ENCODE measurements at places on chromosomes 2 and 18. TPM values are rescaled to one million over a fixed set of nuclear protein-coding genes. Genes with fewer than 3 reads are reported as not detected.

GRCh38 chr2:239677453-239678185 lies 276.8 kb upstream of the HDAC4 start:
- DNase-seq, result no peak

DNA sequence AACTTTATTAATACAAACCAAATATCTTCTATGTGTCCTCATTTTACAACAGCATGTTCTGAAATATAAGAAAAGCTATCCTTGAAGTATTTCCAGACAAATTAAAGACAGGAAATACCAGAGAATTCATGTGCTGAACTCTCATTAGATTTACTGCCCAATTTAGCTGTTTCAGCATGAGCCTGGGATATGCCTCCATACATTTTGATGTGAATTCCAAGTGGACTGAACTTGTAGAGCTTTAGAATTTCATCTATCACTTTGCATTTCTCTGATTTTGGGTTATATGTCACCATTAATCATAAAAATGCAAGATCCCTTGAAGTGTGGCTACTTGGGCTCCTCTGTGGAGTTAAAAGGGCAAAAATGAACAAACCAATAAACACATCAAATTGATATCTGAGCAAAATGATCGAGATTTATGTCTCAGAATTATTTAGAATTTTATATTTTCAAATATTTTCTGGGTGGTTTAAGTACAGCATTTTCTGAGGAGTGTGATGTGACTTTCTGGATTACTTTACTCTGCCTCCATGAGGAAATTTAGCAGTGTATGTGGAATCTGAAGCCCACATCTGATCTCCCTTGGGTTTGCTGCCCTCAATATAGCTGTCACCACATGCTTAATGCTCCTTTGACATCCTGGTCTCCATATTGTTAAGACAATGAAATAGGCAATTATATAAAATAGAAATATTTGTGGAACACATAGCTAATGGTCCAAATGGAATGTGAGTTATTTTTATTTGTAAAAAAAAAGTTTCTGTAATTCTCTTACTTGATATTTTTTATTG lies 206.6 kb upstream of the RBMS1 start:
- DNase-seq, result no peak

- no peak for DNase-seq
These were observed 153.6 kb downstream of the FAM210A start for GRCh38 chr18:13572721-13573120.

DNA sequence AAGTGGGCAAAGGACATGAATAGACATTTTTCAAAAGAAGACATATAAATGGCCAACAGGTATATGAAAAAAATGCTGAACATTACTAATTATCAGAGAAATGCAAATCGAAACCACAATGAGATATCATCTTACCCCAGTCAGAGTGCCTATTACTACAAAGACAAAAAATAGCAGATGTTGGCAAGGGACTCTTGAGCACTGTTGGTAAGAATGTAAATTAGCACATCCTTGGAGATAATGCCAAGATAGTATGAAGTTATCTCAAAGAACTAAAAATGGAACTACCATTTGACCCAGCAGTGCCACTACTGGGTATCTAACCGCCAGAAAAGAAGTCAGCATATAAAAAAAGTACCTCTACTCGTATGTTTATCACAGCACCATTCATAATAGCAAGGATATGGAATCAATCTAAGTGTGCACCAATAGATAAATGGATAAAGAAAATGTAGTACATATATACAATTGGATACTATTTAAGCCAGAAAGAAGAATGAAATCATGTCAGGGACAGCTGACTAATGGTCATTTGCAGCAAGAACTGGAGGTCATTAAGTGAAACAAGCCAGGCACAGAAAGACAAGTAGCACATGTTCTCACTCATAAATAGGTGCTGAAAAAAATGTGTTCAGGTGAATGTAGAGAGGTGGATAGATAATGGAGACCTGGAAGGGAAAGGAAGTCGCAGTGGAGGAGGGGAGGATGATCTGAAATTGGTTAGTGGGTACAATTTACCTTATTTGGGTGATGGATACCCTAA lies 141.7 kb upstream of the B3GNT2 start:
- no peak for DNase-seq

Gene SP5
- total RNA-seq, result not detected

GRCh38 chr18:11747731-11748130 lies 58.7 kb downstream of the GNAL start:
- DNase-seq, result no peak

DNA sequence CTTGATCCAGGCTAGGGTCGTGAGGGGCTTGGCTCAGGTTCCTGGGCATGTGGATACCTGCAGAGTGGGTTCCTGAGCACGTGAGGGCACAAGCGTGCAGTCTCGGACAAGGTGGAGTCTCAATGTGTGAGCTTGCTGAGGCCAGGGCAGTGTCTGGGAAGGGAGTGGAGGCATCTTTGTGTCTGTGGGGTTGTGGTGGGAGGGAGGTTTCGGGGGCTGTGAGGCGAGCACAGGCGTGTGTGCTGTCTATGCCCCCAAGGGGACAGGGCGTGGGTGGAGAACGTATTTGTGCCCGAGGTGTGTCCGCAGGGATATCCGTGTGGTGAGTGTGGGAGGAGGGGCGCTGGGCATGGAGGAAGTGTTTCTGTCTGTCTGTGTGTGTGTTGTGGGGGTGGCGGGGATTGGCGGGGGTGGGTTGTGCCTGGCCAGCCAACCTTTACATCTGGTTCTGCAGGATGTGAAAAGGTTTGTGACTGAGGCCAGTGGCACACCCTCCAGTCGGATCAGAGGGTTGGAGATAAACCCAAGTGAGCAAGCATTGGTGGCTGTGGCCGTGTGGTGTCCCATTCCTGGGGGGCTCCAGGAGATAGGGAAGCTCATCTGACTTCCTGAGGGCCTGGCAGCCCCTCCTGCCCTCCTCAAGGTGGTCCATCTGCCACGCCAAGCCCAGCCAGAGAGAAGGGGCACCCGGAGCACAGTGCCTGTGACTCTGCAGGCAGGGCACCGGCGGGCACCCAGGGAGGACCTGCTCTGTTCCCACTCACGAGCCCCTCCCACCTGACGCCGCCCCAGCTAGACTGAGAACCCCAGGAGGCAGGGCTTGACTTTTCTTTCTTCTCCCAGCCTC lies 57.1 kb downstream of the ZFP36L2 start:
- DNase-seq, result no peak

Gene ST6GAL2
- 900 TPM for total RNA-seq

GRCh38 chr2:120864981-120865380 lies 129.3 kb downstream of the GLI2 start:
- no peak for DNase-seq

- DNase-seq, result no peak
These were observed 94.5 kb downstream of the ACKR3 start for GRCh38 chr2:236664136-236664535.

GRCh38 chr18:51134721-51135120 lies 62.8 kb downstream of the MEX3C start:
- no peak for DNase-seq

DNA sequence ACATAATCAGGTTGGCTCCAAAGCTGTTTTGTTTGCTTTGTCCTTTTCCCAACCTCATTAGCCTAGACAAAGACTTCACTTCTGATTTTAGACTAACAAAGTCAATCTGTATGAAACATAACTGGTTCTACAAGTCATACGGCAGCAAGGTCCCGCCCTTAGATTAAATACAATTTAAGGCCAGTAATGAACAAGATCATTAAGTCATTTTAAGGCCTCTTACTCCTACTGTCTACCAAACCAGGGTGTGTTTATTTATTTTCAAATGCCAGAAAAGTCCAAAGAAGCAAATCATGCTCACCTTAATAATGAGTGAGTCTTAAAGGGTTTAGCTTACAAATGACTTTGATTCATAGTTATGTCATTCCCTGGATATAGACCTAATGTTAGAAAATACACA lies 148.4 kb upstream of the ACVR2A start:
- DNase-seq, result no peak

Gene OSR1
- 90.7 TPM for total RNA-seq

DNA sequence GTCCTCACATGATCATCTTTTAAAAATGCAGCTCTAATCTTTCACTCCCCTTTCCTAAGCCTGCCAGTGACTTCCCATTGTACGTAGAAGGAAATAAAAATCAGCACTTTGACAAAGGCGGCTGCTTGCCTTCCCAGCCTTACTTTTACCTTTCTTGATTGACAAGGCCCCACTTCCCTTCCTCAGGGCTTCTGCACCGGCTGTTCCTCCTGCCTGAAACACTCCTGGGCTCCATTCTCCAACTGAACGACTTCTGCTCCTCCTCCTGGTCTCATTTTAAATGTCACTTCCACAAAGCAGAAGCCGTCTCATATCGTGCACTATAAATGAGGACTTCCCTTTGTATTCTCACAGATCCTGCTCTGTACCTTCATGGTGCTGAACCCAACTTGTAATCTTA lies 56.1 kb downstream of the OSBPL6 start:
- no peak for DNase-seq

GRCh38 chr18:75439348-75439747 lies 11.8 kb upstream of the SMIM21 start:
- no peak for DNase-seq

All from thoracic aorta (tissue), 2 donors.